ENCODE measurements at places on chromosomes 16 and 17.

DNA sequence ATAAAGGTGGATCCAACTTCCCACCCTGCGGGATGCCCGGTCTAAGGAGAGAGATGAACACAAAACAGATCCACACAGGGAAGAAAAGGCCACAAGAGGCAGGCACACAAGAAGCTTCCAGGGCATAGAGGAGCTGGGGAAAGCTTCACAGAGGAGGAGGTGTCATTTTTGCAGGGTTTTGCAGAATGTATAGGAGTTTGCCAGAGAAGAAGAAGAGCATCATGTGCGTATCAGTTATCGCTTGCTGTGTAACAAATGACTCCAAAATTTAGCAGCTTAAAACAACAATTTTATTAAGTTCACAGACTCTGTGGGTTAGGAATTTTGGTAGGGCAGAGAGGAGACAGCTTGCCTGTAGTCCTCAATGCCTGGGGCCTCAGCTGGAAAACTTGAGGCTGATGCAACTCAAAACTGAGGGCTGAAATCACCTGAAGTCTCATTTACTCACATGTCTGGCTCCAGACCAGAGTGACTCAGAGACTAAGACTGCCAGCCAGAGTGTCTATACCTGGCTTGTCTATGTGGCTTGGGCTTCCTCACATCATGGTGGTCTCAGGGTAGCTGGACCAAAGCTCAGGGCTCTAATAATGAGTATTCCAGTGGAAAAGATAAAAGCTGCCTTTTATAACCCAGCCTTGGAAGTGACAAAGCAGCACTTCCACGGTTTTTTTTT, 33.9 kb upstream of the ZNF423 start:
- DNase-seq = peak; percentile 21

DNA sequence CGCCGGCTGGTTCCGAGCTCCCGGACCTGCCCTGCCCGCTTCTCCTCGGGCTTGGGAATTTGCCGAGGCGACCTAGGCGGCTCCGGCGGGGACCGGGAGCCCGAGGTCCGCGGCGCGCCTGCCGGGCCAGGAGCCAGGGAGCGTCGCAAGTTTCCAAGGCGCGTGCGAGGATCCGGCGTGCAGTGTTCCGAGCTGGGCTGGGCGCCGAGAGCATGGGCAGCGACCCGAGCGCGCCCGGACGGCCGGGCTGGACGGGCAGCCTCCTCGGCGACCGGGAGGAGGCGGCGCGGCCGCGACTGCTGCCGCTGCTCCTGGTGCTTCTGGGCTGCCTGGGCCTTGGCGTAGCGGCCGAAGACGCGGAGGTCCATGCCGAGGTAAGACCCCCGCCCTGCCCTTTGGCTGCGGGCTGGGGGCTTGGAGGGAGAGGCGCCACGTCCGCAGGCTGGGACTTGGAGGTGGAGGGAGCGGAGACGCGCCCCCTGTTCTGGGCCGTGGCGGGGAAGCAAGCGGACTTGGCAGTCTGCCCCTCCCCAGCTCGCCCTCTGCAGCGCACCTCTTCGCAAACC, 668 bp downstream of the MMP15 start:
- no peak for DNase-seq

GRCh38 chr16:81928975-81929374, 82.3 kb downstream of the SDR42E1 start:
- DNase-seq = no peak

DNA sequence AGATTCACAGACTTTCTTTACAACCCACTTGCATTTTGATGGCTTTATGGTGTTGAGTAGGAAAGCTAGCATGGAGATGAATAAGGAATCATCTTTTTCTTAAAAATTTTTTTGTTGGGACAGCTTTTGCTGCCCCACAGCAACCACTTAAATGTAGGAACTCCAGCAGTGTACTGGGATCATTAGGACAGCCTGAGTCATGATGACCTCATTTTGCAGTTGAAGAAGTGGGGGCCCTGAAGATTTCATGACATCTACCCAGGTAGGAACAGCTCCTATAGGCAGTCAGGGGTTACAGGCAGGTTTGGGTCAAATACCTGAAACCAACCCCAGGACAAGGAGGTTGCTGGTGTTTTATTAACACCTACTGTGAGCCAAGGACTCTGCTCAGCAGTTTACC, 2.1 kb downstream of the METTL22 start:
- peak; percentile 8 for DNase-seq

- no peak for DNase-seq
Observed at GRCh38 chr17:78163881-78164747, 4.3 kb upstream of the SYNGR2 start.

- DNase-seq = no peak
Observed at GRCh38 chr16:89020068-89020924, 43.3 kb upstream of the CBFA2T3 start.

DNA sequence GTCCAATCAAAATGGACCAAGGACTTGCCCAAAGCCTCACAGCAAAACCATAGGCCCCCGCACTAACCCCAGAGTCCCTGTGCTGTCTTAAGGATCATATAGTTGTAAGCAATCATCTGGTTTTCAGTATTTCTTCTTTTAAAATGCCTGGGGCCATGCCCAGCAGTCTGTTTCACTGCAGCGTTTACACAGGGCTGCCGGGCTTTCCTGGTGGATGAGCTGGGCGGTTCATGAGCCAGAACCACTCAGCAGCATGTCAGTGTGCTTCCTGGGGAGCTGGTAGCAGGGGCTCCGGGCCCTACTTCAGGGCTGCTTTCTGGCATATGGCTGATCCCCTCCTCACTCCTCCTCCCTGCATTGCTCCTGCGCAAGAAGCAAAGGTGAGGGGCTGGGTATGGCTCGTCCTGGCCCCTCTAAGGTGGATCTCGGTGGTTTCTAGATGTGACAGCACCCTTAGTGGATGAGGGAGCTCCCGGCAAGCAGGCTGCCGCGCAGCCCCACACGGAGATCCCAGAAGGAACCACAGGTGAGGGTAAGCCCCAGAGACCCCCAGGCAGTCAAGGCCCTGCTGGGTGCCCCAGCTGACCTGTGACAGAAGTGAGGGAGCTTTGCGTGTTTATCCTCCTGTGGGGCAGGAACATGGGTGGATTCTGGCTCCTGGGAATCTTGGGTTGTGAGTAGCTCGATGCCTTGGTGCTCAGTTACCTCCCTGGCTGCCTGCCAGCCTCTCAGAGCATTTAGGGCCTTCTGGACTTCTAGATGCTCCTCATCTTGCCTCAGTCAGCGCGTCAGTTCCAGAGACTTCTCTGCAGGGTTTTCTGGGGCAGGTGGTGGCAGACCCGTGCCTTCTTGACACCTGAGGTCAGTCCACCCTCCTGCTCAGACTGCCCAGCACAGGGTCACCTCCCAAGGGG, 24.8 kb upstream of the STH start:
- no peak for DNase-seq

- DNase-seq = no peak
Observed at GRCh38 chr17:12963505-12963904, 54.3 kb downstream of the ELAC2 start.

GRCh38 chr17:79844869-79845600, 5.8 kb upstream of the CBX4 start:
- no peak for DNase-seq

GRCh38 chr16:74186561-74186971, 110.0 kb upstream of the PSMD7 start:
- DNase-seq = peak; percentile 95

GRCh38 chr17:63365366-63366240, 80.5 kb downstream of the CYB561 start:
- peak; percentile 69 for DNase-seq

DNA sequence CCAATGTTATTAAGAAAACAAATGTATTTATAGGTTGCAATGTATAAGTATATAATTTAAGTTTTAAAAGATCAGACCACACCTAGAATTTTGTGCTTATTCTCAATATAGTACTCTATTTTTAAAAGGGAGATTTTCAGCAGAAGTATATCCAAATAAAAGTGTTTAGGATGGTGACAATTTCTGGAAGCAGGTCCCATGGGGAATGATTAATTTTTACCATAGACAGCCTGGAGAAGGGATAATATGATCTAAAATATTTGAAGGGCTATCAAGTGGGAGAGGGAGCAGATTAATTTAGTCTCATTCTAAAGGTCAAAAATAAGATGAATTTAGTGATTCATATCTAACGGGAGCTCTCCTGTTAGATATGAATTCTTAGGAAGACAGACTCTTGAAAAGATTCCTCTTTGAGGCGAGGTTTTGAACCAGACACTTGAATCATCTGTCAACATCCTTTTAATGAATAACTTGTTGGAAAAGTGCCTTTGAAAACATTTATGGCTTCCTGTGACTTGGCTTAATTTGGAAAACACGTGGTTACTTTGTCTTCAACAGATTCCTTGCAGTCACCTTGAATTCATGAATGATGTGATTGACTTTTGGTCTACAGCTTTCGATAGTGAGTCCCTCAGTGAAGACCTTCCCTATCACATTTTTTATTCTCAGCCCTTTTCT, 29.3 kb upstream of the SMIM36 start:
- peak; percentile 88 for DNase-seq

DNA sequence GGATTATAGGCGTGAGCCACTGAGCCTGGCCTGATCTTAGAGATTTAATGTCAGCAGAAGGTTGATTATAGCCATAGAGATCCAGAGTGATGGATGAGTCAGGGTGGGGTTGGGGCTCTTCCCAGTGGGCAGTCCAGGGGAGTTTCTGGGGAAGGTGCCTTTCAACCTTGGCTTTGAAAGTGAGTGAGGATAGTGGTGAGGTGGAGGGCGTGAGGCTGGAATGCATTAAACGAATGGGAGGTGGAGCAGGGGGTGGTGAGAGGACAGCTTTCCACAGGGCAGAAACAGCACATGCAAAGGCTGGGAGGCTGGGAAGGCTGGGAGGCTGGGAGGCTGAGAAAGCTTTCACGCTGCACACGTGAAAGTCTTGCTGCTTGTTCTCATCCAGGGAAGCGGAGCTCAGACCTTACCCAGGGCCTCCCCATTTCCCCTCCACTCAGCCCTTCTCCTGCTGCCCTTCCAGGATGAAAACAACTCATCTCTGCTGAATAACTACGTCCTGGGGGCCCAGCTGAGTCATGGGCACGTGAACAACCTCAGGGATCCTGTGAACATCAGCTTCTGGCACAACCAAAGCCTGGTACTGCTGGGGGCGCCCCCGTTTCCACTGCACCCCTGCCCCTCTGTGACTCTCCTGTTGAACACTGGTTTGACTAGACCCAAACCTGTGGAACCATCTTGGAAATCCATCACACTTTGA, 22.3 kb downstream of the ADGRG5 start:
- DNase-seq = peak; percentile 41

- DNase-seq = no peak
Observed at GRCh38 chr17:14158707-14159106, 78.0 kb downstream of the CDRT15 start.

GRCh38 chr17:17693253-17694168, 12.3 kb downstream of the RAI1 start:
- DNase-seq = no peak

GRCh38 chr17:74051348-74051747, 152.1 kb upstream of the RPL38 start:
- DNase-seq = no peak

GRCh38 chr17:42241871-42242270, 34.3 kb downstream of the STAT5B start:
- DNase-seq = no peak

DNA sequence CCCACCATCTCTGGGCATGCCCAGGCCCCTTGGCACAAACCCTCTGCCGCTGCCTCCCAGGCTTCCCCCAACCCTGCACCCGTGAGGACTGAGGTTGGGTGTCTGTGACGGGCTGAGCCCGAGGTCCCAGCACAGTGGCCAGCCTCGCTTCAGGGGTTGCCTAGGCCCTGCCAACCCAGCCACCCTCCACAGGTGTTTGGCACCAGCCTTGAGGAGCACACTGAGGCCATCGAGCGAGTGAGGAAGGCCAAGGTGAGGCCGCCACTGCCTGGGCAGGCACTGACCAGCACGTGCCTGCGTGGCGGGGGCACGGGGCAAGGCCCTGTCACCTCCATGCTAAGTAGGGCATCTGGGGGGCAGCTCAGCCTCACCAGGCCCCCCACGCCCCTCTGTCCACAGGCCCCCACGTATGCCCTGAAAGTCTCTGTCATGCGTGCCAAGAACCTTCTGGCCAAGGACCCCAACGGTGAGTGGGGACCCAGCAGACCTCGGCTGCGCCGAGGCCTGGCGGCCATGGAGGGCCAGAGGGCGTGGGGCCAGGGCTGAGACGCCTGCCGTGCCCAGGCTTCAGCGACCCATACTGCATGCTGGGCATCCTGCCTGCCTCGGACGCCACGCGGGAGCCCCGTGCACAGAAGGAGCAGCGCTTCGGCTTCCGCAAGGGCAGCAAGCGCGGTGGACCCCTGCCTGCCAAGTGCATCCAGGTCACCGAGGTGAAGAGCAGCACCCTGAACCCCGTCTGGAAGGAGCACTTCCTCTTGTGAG, 7.5 kb downstream of the BAIAP3 start:
- DNase-seq = no peak

DNA sequence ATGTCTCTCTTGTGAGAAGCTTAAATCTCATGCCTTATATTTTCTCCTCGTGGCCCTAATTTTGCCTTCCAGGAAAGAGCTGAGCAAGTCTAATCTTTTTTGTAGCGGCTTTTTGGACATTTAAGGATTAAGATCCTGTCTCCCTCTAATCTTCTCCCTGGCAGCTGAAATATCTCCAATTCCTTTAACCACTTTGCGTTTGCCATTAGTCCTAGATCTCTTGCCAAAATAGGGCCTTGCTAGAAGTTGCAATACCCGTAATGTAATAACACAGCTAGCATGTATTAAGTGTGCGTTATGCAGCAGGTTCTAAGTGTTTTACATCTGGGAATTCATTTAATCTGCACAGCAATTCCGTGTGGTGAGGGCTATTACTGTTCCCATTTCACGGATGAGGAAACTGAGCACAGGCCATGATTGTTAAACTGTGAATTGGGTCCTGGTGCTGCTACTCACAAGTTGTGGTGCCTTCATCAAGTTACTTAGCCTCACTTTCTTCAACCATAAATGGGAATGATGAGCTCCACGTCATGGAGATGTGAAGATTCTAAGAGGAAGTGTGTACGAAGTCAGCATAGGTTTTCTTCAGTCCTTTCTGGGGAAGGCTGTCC, 198.9 kb upstream of the ASIC2 start:
- DNase-seq = no peak

DNA sequence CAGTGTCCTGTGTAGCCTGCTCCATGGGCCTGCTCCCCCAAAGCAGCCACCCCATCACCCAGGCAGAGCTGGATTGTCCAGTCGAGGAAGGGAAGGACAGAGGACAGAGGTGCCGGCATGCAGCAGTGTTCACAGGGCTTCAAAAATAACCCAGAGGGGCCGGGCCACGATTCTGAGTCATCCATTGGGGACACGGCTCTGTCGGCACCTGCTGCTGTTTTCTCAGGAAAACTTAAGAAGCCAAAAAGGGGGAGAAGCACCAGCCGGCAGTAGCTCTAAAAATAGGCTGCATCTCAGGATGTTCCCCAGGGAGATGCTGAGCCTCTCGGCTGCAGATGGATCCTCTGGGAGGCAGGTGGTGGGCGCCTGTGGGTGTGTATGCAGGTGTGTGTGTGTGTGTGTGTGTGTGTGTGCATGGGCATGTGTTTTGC, 1.6 kb downstream of the CA7 start:
- DNase-seq = no peak

DNA sequence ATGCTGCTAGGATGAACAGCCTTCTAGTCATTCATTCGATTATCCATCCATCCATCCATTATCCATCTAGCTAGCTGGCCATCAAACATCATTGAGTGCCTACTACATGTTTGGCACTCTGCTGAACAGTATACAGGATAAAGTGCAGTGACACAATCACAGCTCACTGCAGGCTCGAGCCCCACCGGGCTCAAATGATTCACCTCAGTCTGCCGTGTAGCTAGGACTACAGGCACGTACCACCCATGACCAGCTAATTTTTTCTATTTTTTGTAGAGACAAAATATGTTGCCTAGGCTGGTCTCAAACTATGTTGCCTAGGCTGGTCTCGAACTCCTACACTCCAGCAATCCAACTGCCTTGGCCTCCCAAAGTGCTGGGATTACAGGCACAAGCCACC, 50.0 kb downstream of the SSH2 start:
- no peak for DNase-seq

- DNase-seq = no peak
Observed at GRCh38 chr17:47325176-47325575, 1.4 kb downstream of the EFCAB13 start.
